ENCODE measurements at places on chromosomes 12 and 14.

DNA sequence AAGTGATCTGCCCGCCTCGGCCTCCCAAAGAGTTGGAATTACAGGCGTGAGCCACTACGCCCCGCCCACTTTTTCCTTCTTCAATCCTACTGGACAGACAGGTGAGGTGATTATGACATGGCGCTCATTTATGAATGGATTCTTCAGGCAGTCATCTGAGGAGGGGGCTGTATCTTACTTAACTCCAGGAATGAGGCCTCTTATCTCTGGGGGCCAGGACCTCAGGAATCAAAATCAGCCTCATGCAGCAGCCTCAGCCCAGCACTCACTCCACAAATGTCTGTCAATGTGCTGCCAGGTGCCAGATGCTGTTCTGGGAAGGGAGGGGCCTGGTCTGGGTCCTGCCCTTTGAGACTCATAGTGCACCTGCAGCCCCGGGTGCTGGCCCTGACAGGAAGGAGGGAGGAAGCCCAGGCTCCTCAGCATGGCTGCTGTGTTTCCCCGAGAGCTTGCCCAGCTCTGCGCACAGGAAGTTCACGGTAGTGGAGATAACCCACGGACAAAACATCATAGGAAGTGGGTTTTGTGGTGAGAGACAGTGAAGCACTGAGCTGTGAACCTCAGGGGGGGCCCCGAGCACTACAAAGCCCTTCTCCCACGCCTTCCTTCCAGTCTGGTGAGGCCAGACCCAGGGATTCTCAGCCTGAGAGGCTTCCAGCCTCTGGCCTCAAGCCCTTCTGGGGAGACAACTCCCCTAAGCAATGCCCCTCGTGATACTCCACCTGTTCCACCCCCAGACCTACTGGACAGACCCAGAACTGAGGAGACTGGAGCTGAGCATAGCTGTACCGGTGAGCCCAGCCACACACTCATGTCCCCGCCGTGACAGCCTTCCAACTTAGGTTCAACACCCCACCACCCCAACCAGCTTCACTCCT lies 22.3 kb downstream of the GALNT6 start:
- no peak for DNase-seq

GRCh38 chr14:76235628-76236027 lies 83.9 kb downstream of the GPATCH2L start:
- DNase-seq, result no peak

- no peak for DNase-seq
Measured at GRCh38 chr14:98984719-98985041, 287.3 kb downstream of the BCL11B start.

DNA sequence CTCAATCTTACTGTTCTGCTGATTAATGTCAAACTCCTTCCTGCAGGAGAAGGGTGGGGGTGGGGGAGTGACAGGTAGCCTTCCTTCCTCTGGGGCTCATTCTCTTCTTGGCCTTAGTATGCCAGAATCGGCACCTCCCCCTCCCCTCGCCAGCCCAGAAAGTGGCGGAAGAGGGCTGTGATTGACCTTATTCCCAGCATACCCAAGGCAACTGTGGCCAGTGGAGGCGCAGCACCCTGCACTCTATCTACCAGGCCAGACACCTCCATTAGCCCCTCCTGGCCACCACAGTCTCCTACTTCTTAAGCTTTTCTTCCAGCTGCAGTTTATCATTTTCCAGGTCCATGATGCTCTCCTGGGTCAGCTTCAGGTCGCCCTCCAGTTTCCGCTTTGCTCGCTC lies 15.5 kb downstream of the MYH6 start:
- no peak for DNase-seq

DNA sequence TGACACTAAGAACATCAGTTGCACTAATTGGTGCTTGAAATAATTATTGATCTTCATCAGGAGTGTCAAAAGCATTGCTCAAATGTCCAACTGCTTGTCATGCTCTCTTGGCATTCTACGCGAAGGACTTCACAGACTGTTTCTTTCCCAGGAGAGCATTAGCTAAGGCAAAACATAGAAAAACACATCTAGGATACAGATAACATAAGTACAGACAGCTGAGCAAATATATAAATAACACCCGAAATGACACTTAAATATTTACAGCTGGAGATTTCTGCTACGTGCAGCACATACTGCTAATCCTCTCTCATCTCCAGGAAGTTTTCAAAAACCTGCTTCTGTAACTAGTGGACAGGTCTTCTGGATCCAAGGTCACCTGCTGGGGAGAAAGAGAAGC lies 120.0 kb upstream of the PRMT8 start:
- no peak for DNase-seq

DNA sequence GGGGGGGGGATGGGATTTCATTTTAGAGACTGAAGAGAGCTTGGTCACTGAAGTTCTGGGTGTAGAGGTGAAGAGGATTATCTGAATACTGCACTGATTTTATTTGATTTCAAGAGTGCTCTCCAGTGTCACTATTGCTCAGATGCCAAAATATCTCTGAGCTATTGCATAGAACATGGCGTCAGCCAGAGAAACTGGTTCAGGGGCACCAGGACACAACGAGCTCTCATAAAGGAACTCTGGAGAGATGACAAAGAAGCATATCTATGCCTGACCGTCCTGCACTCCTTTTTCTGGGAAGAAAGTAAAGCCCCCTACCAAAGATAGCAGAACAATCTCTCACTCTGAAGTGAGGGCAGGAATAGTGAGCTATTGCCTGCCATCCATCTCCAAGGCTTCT lies 2.0 kb downstream of the SLC7A8 start:
- no peak for DNase-seq

- DNase-seq, result no peak
Measured at GRCh38 chr14:38646391-38646790, 390.5 kb upstream of the CLEC14A start.

- DNase-seq, result no peak
Measured at GRCh38 chr12:113634982-113635381, 163.3 kb upstream of the LHX5 start.

GRCh38 chr14:20503898-20504297 lies 1.4 kb upstream of the RNASE10 start:
- DNase-seq, result no peak

- no peak for DNase-seq
Measured at GRCh38 chr14:57957441-57957840, 91.5 kb upstream of the SLC35F4 start.
